ENCODE measurements at places on chromosomes 6 and 20.
A peak's percentile ranks its signal among the peaks of the same experiment; 100 is the strongest.

- DNase-seq = no peak
These were observed 39.5 kb downstream of the CRISP1 start for GRCh38 chr6:49826743-49827406.

DNA sequence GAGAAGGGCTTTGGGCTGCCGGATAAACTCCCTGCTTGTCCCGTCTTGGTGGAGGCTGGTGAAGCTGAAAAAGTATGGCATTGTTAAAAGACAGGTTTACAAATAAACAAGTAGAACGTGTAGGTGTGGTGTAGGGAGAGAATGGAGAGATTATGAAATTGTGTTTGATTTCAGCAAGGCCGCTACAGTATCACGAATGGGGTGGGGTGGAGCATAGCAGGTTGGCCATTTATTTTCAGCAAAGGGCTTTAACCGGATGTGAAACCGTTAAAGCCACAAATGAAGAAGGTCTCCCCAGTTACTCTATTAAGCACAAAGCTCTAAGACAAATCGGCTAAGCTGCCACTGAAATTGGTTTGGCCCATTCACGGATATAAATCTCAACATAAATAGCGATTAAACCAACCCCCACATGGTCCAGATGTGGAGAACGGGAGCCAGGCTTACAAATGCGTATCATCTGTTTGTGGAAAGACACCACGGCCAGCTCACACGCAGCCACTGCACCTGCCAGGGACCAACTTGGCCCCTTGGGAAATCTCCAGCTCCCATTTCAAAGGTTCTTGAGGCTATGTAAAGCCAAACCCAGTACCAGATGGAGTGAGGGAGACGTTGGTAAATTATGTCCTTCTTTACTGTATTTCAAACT, 94.0 kb downstream of the ZMYND8 start:
- DNase-seq = no peak

DNA sequence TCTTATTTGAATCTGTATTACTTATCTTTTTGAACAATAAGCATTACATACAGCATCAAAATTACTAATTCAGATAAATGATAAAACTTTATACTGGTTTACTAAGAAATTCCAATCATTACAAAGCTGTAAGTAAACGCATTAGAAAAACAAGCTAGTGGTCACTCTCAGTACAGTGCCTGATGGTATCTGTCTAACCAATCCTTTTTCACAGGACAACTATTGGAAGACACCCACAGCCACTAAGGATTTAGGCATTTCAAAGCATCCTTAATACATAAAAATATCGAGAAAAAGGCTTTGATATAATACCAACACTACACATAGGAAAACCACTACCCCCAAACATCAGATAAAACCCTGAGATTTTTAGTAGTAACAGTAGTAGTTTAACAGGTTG, 2.6 kb downstream of the CD164 start:
- no peak for DNase-seq

DNA sequence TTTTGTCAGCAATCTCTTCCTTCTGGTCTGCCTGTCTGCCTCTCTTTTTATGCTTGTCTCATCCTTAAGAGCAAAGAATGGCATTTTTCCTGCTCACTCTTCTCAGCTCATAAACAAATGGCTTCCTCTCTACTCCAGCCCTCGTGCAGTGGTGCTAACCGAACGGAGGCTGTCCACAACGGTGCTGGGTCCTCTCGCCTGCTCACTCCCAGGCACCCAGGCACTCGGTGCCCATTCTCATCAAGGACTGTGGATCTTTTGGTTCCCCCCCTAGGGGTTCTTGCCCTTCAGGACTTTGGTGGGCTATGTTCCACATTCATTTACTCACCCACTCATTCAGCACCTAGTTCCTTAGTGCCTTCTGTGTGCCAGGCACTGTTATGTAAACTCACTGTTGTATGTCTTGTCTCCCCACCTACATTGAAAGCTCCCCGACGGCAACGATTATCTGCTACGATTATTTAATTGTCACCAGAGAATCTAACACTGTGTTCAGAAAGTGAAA, 113.9 kb downstream of the FYN start:
- no peak for DNase-seq

DNA sequence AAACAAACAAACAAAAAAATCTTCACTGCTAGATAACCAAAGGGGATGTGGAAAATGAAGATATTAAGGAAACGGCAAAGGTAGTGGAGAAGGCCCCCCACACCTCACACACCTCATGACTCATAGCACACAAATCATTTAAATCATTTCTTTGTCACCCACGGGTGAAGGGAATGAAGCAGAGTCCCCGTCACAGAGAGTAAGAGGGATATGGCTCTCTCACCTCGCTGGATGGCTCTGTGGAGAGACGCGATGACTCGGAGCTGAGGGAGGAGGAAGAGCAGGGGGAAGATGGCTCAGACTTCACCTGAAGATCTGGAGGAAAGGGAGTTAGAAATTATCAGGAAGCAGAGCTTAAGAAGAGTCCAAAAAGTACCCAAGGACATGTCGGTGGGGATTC, 1.2 kb downstream of the ATF6B start:
- DNase-seq = no peak

DNA sequence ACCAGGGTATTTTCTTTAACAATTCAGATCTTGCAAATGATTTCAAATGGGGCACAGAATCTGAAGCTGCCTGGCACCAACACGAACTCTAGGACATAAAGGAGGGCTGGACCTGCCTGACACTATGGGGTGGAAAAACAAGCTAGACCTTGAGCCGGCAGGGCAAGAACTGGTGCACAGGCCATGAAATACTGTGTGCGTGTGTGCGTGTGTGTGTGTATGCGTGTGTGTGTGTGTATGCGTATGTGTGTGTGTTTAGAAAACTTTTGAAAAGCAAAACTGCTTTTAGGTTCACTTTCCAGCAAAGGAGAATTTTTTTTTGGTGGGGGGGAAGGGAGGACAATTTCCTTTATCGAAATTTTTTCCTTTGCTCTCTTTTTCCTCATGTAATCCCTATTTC, 11.9 kb upstream of the QKI start:
- no peak for DNase-seq

DNA sequence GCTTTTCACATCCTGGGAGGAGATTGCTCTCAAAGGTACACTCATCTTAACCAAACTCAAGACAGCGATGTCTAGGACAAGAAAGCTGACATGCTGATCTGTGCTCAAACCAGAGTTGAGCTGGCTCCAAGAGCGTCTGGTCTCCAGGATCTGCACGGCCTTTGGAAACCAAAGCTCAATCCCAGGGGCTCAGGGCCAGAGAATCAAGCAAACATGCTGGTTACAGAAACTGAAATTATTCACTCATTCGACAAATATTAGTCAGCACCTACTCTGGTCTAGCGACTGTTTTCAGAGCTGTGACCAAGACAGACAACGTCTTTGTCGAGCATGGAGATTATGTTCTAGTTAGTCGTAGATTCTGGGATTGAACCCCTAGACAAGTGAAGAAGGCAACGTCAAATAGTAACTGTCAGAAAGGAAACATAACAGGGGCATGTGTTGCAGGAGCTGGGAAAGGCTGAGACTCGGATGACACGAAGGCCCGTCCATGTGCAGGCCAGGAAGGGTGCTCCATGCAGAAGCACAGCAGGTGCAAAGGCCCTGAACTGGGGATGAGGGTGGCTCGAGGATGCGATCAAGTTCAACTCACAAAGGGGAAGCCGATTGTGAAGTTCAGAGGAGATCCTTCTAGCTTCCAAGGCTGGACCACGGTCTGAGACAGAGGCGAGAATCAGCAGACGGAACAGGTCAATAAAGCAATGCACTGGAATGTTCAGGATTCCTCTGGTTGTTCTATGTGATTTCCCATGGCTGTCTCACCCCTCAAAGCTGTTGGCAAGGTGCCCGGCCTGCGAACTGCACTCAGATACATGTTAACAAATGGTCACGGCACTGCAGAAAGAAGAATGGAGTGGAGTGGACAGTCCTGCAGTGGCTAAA, 12.5 kb upstream of the PCK1 start:
- DNase-seq = no peak

GRCh38 chr20:24206995-24207394, 218.4 kb upstream of the GGTLC1 start:
- no peak for DNase-seq

DNA sequence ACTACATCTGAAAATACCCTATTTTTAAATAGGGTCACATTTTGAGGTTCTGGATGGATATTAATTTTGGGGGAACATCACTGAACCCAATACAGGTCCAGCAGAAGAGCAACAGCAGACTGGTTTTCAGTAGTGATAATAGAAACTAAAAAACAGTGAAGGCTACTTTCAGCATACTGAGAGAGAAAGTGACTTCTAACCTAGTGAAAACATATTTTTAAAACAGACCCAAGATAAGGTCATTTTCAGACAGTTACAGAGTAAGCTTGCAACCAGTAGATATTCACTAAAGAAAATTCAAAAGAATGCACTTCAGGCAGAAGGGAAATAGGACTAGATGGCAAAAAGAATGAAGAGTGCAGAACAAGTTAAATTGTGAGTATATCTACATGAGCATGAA, 42.0 kb upstream of the TMEM244 start:
- no peak for DNase-seq

DNA sequence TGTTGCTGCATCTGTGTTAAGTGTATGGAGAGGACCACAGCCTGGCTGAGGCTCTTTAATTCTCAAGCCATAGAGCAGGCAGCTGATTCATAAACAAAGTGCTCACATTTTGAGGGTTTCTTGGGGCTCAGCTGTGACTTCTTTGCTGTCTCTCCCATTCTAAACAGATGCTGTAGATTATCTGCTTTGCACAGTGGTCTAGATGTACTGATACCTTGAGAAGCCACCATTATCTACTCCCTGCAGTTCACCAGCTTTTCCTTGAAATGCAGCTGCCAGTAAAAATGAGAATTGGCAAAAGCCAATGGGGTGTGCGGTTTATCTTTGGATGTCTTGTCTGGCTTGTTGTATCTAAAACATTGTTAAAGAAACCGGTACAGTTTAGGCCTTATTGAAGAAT, 5.2 kb upstream of the CNR1 start:
- DNase-seq = no peak

DNA sequence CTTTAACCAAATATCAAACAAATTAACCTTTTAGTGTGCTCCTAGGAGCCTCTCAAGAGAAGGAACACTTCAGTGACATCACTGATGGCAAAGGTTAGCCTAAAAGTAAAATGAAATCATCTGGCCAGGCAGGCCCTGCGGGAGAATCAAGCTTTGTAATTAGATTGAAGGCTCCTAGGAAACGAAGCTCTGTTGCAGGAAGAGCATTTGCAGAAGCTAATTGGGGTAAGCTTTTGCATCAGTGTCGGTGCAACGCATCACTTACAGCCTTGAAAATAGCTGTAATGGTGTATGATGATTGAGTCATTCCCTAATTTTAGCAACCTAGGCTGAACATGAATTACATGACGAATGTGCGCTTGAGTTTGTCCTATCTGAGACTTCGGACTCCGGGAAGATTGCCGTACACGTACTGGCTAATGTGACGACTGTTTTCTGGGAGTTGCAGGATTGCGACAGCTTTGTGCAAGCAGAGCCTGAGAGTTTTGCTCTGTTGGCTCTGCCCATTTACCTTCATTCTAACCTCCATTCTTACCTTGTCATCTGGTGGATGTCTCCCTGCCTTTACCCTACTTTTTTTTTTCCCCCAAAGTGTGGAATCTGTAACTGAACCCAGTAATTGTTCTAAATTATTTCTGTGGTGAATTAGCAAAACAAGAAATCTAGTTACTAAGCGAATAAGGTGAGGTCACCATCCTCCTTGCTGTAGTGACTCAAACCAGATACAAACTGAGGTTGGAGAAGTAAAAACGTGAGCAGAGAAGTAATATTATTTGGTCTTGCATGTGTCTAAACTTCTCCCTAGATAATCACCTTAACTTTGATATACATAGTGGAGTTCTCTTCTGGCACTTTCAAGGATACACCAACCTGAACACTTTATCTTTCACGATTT, 675.9 kb upstream of the CITED2 start:
- no peak for DNase-seq

DNA sequence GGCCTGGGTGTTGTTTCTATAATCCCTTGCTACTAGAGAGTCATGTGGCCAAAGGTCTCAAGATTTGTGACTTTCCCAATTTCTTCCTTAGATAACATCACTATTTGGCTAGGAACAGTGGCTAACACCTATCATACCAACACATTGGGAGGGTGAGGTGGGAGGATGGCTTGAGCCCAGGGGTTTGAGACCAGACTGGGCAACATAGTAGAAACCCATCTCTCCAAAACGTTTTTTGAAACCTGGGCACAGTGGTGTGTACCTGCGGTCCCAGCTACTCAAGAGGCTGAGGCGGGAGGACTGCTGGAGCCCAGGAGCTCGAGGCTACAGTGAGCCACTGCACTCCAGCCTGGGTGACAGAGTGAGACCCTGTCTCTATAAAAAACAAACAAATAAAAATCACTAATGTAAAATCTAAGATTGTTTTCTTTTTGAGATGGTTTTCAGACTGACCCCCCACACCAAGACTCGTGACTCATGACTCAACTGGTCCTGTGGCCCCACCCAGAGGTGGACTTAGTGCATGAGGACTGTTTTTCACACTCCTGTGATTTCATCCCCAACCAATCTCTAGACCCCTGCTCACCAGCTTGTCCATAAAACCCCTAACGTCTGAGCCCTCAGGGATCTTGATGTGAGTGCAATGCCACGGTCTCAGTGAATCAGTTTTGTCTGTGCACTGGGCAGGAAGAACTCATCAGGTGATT, 48.3 kb upstream of the KIF16B start:
- no peak for DNase-seq

- peak; percentile 21 for DNase-seq
These were observed 6.5 kb downstream of the C20orf202 start for GRCh38 chr20:1209447-1210387.

DNA sequence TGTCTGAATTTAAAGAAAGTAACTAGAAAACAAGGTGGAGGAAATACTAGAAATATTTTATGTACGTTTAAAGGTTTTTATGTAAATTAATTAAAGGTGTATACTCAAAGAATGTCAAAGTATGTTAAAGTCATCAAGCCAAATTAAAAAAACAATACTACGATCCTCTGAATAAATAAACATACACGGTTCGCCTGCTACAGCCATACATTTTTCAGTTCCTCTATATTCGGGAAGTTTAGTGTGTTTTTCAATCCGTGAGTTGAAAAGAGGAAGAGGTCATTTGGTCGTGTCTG, 626 bp downstream of the STX7 start:
- DNase-seq = no peak

- DNase-seq = no peak
These were observed 96.7 kb downstream of the SLX4IP start for GRCh38 chr20:10531848-10532247.

- DNase-seq = peak; percentile 65
These were observed 38.7 kb downstream of the MAP3K5 start for GRCh38 chr6:136753624-136754023.

DNA sequence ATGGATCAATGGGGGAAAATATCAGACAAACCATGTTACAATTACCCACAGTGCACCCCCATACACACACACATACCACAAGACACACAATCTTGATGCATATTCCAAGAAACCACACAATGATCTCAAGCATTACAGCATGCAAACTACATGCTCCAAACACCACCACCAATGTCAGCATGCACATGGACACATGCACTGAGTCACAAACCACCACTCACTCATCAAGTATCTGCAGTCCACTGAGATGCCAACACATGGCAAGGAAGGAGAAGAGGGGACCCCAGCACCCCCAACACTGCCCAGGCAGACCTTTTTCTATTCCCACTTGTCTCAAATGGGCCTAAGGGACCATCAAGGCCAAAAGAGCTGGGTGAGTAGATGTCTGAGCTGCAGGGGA, 91.6 kb downstream of the PREX1 start:
- no peak for DNase-seq

- DNase-seq = no peak
These were observed 54.7 kb upstream of the CDKAL1 start for GRCh38 chr6:20479526-20479925.

- no peak for DNase-seq
These were observed 176.6 kb downstream of the PDE10A start for GRCh38 chr6:165486183-165487137.

- no peak for DNase-seq
These were observed 44.6 kb downstream of the ALDH5A1 start for GRCh38 chr6:24539416-24539815.

All from activated CD4-positive, alpha-beta T cell treated with anti-CD3 and anti-CD28 coated beads for 48 hours (primary cell).